ENCODE measurements at places on chromosomes 16 and 17.

- no peak for DNase-seq
These were observed 200.5 kb upstream of the ASIC2 start for GRCh38 chr17:33493566-33493965.

GRCh38 chr17:80482555-80483308 is 6.3 kb upstream of the NPTX1 start:
- no peak for DNase-seq

DNA sequence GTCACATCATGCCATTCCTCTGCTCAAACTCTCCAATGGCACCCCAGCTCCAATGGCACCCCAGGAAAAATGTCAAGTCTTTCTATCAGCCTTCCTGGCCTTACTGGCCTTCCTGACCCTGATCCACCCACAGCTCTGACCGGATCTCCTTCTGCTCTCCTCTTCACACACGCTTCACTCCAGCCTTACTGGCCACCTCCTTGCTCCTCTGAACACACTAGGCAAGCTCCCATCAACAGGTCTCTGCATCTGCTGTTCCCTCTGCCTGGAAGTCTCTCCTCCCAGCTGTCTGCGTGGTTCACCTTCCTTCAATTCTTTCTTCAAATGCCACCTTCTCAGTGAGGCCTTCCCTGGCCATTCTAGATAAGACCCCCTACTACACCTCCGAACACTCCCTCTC is 43.4 kb downstream of the MYO1D start:
- no peak for DNase-seq

GRCh38 chr16:27363246-27363632 is 38.7 kb upstream of the IL21R start:
- DNase-seq, result no peak

GRCh38 chr16:80947239-80947638 is 59.4 kb downstream of the CMC2 start:
- no peak for DNase-seq

DNA sequence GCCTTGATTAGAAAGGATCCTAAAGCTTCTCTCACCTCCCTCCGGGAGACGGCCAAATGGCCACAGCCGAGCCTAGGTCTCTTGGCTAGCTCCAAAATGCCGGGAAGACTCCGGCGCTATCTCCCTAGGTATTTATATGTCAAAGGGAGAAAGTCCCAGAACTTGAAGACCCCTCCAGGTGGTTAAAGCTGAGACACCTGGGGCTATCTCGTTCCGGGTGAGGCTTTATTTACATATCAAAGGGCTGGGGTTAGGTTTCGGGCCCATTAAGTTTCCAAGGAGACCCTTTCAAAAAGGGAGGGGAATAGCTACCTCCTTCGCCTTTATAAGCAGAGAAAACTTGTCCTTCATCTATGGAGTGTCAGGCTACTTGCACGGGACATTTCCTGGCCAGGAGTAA is 70.9 kb upstream of the KIFC3 start:
- DNase-seq, result no peak

DNA sequence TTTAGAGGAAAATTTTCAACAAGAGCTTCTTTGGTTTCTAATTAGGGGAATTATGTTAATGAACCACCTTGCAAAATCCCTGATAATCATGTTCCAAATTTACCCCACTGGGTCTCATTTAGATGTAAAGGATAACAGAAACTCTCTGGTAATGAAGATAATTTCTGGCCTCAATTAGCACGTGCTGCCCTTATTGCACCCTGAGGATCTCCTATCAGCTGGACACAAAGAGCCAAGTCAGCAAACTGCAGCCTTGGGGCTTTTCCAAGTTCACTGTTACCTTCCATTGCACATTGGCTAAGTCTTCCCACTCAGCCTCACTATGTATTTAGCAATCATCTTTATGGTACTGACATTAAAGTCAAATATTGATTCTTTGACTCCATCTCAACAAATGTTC is 78.1 kb downstream of the GP2 start:
- no peak for DNase-seq

DNA sequence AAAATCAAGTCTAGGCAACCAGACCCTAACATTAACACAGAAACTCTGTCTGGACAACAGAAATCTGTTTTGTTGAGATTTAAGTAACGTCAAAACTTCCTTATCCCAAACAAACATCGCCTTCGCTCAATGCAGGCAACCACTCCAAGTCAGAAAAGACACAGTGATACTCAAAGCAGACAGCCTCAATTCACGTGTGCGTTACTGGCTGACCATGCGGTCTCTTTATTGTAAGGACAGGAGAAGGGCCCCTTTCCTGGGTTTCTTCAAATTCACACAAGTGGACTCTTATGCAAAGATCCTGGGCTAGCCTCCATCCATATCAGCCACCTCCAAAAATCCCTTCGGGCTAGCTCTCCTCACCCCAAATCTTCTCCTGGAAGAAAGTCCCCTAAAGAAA is 467.7 kb downstream of the SOX9 start:
- no peak for DNase-seq
